ENCODE measurements at places on chromosomes 11 and 22. TPM values are rescaled to one million over a fixed set of nuclear protein-coding genes. Genes with fewer than 3 reads are reported as not detected.

Gene OR52H1
- polyA plus RNA-seq: not detected

Gene OR5A1
- not detected for polyA plus RNA-seq

Gene GDPD4
- 2.2 TPM for polyA plus RNA-seq

Gene OLFML1
- polyA plus RNA-seq: 2.5 TPM

Gene POU2F3
- 1.4 TPM for polyA plus RNA-seq

Gene OR51B5
- not detected for polyA plus RNA-seq

Gene C22orf31
- not detected for polyA plus RNA-seq

Gene MB
- polyA plus RNA-seq: 1.9 TPM

Gene NFAM1
- polyA plus RNA-seq: 1.9 TPM

GRCh38 chr11:65553301-65554001 is 4.7 kb downstream of the LTBP3 start:
- no peaks in the 10 kb centered on the region for H3K36me3 ChIP-seq
- no peaks in the 10 kb centered on the region for H3K4me1 ChIP-seq
- no peaks in the 10 kb centered on the region for H3K27me3 ChIP-seq
- H3K27ac ChIP-seq: peak overlapping the region; percentile 23
- H3K4me3 ChIP-seq: no peak overlapping the region

DNA sequence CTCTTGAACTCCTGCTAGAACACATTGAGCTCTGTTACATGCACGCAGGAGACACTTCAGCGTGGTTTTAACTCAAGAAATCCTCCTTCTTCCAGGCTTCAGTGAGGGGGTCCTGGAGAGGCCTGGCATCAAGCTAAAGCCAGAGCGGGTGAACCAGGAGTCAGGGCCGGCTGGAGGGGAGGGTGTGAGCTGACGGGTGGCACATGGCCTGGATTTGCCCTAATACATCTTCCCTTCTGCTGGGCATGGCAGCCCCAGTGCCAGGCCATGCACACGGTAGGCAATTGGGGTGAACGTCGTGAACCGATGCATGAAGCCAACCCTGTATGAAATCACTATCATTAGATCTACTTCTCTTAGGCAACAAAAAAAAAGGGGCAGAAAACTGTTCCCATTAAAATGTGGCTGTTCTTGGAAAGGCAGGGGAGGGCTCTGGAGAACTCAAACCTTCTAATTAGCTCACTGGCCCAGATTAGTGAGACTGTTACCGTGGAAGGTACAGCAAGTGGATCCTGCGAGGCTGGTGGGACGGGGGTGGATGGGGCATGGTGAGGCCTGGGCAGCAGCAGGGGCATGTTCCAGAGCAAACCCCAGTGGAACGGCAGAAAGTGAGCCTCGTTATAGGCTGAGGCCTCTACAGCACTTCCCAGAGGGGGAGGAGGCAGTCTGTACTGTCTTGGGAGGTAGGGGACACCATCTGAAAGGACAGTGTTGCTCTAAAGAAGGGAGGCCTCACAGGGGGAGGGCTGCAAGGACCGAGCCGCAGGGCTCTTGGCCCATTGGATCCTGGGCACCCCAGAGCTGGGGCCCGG is 10.6 kb downstream of the IFT27 start:
- H3K27me3 ChIP-seq: no peaks in the 10 kb centered on the region
- no peak for DNase-seq
- no peak overlapping the region for H3K27ac ChIP-seq
- no peaks in the 10 kb centered on the region for H3K4me1 ChIP-seq
- H3K36me3 ChIP-seq: no peaks in the 10 kb centered on the region
- H3K4me3 ChIP-seq: no peak overlapping the region

- no peak overlapping the region for H3K4me3 ChIP-seq
- DNase-seq: no peak
- no peaks in the 10 kb centered on the region for H3K27me3 ChIP-seq
- no peaks in the 10 kb centered on the region for H3K36me3 ChIP-seq
Observed at GRCh38 chr11:29989174-29989970, 27.5 kb downstream of the KCNA4 start.

DNA sequence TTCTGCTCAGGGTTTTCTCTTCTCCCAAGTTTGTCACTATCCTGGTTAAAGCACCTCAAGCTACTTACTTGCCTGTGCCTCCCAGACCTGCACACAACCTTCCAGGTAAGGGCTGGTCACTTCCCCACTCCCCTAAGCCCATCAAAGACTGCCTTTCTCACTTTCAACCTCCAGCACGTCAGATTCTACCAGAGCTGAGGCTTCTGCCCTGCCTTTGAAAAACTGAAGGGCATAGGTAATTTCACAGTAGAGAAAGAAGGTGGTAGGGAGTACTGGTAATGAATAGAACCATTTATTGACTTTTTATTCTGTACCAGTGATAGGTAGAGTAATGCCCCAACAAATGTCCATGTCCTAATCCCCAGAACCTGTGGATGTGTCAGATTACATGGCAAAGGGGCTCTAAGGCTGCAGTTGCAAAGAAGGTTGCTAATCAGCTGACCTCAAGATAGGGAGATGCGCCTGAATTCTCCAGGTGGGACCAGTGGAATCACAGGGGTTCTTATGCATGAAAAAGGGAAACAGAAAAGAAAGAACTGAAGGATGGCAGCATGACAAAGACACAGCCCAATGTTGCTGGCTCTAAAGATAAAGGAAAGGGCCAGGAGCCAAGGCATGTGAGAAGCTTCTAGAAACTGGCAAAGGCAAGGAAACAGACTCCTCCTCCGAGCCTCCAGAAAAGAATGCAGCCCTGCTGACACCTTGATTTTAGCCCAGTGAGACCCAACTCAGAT is 89.0 kb downstream of the SLC1A2 start:
- no peaks in the 10 kb centered on the region for H3K4me1 ChIP-seq
- H3K36me3 ChIP-seq: no peaks in the 10 kb centered on the region
- no peak for DNase-seq
- H3K27ac ChIP-seq: no peak overlapping the region
- no peak overlapping the region for H3K4me3 ChIP-seq

- no peak overlapping the region for H3K27ac ChIP-seq
- no peak for DNase-seq
Observed at GRCh38 chr11:83760932-83761331, 474.8 kb upstream of the CCDC90B start.

DNA sequence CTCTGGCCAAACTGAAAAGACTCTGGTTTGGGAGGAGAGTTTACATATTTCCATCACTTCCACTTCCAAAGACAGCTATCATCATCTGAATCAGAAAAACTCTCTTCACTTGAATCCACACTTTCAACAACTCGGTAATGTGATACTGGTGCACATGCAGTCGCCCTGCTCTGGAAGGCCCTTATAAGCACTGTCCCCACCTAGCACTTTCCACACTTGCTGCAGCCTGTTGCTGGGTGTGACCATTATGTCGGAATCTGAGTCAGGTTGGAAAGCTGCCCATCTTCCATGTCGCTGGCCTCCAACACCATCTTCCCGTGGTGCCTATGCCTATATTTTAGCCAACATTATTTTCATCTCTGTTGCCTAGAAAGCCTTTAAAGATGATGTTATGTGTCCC is 1.1 kb upstream of the OR10A5 start:
- H3K36me3 ChIP-seq: no peaks in the 10 kb centered on the region
- DNase-seq: no peak
- H3K27me3 ChIP-seq: no peaks in the 10 kb centered on the region
- H3K4me3 ChIP-seq: no peak overlapping the region
- no peaks in the 10 kb centered on the region for H3K4me1 ChIP-seq
- H3K27ac ChIP-seq: no peak overlapping the region

DNA sequence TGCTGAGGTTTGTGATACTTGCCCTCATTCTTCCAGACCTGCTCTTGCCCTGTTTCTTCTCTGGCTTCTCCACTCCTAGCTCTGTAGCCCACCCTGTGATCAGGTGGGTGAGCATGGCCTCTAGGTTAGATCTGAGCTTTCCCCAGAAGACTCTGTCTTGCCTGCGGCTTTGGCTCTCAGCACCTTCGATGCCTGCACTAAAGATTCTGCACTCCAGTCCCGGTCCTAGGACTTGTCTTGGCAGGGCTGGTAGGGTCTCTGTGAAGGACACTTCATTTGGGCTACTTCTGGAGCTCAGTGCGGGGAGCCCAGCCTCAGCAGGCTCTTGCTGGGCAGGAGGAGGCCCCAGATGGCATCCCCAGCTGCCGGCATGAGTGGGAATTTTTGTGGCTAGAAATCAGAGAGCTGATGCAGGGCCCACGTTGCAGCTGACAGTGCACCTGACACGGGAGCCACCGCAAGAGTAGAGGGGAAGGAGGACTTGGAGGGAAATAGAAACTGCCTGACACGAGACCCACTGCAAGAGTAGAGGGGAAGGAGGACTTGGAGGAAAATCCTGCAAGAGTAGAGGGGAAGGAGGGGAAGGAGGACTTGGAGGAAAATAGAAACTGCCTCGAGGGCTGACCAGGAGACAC is 226.9 kb upstream of the B3GAT1 start:
- H3K4me1 ChIP-seq: no peaks in the 10 kb centered on the region
- no peak overlapping the region for H3K27ac ChIP-seq

DNA sequence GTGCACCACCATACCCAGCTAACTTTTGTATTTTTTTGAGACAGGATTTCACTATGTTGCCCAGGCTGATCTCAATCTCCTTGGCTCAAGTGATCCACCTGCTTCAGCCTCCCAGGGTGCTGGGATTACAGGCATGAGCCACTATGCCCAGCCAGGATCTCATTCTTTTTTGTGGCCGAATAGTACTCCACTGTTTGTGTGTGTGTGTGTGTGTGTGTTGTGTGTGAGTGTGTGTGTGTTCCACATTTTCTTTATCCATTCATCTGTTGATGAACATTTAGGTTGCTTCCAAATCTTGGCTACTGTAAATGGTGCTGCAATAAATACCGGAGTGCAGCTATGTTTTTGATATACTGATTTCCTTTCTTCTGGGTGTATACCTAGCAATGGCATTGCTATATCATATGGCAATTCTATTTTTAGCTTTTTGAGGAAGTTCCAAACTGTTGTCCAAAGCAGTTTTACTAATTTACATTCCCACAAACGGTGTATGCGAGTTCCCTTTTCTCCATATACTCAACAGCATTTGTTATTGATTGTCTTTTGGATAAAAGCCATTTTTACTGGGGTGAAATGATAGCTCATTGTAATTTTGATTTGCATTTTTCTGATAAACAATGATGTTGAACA is 105.4 kb downstream of the TTC28 start:
- H3K36me3 ChIP-seq: no peaks in the 10 kb centered on the region
- H3K4me1 ChIP-seq: no peaks in the 10 kb centered on the region
- no peak for DNase-seq
- H3K4me3 ChIP-seq: no peak overlapping the region
- no peak overlapping the region for H3K27ac ChIP-seq
- H3K27me3 ChIP-seq: no peaks in the 10 kb centered on the region

GRCh38 chr11:29996016-29996415 is 20.8 kb downstream of the KCNA4 start:
- H3K4me3 ChIP-seq: no peak overlapping the region
- H3K4me1 ChIP-seq: no peaks in the 10 kb centered on the region
- H3K27me3 ChIP-seq: no peaks in the 10 kb centered on the region
- DNase-seq: no peak
- H3K27ac ChIP-seq: no peak overlapping the region

GRCh38 chr11:117410861-117411710 is 83.4 kb downstream of the CEP164 start:
- H3K27ac ChIP-seq: no peak overlapping the region
- H3K27me3 ChIP-seq: no peaks in the 10 kb centered on the region
- DNase-seq: peak; percentile 54
- no peak overlapping the region for H3K4me3 ChIP-seq
- peaks cover 54% of the 10 kb centered on the region for H3K36me3 ChIP-seq

DNA sequence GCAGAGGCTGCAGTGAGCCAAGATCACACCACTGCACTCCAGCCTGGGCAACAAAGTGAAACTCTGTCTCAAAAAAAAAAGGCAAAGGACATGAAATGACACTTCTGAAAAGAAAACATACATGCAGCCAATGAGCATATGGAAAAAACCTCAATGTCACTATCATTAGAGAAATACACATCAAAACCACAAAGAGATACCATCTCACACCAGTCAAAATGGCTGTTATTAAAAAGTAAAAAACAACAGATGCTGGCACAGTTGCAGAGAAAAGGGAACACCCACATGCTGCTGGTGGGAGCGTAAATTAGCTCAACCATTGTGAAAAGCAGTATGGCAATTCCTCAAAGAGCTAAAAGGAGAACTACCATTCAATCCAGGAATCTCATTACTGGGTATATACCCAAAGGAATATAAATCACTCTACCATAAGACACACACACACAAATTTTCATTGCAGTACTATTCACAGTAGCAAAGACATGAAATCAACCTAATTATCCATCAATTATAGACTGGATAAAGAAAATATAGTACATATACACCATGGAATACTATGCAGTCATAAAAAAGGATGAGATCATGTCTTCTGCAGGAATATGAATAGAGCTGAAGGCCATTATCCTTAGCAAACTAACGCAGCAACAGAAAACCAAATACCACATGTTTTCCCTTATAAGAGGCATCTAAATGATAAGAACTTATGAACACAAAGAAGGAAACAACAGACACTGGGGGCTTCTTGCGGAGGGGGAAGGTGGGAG is 15.7 kb upstream of the C11orf58 start:
- no peaks in the 10 kb centered on the region for H3K4me1 ChIP-seq
- H3K27me3 ChIP-seq: no peaks in the 10 kb centered on the region
- no peaks in the 10 kb centered on the region for H3K36me3 ChIP-seq

- no peak for DNase-seq
- H3K36me3 ChIP-seq: no peaks in the 10 kb centered on the region
- no peaks in the 10 kb centered on the region for H3K4me1 ChIP-seq
- no peaks in the 10 kb centered on the region for H3K27me3 ChIP-seq
- H3K4me3 ChIP-seq: no peak overlapping the region
Observed at GRCh38 chr11:2750682-2751522, 51.1 kb upstream of the KCNQ1OT1 start.

GRCh38 chr11:69359735-69360480 is 66.0 kb downstream of the MYEOV start:
- H3K4me3 ChIP-seq: no peak overlapping the region
- no peaks in the 10 kb centered on the region for H3K27me3 ChIP-seq
- no peaks in the 10 kb centered on the region for H3K36me3 ChIP-seq
- no peak for DNase-seq
- H3K4me1 ChIP-seq: no peaks in the 10 kb centered on the region

DNA sequence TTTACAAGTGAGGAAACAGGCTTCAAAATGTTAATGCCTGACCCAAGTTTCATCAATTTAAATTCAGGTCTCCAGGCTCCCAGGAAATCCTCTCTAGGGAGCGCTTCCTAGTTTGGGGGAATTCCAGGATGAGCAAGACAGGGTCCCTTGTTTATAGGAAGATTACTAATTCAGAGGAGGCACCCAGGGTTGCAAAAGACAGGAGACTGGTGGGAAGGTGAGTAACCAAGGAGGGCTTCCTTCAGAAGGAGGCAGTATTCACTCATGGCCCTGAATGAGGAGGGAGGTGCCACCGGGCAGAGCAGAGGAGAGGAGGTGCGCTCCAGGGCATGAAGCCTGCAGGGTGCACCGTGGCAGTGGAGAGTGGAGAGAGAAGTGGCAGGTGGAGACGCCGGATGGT is 1.6 kb downstream of the TMEM132A start:
- H3K27me3 ChIP-seq: no peaks in the 10 kb centered on the region
- H3K27ac ChIP-seq: no peak overlapping the region
- peaks cover 2% of the 10 kb centered on the region for H3K4me1 ChIP-seq
- peaks cover 60% of the 10 kb centered on the region for H3K36me3 ChIP-seq
- H3K4me3 ChIP-seq: no peak overlapping the region

GRCh38 chr11:112783945-112784322 is 177.3 kb upstream of the NCAM1 start:
- H3K4me1 ChIP-seq: no peaks in the 10 kb centered on the region
- H3K27me3 ChIP-seq: no peaks in the 10 kb centered on the region
- no peak for DNase-seq
- no peaks in the 10 kb centered on the region for H3K36me3 ChIP-seq
- no peak overlapping the region for H3K4me3 ChIP-seq

GRCh38 chr11:4071914-4072313 is 22.7 kb upstream of the RRM1 start:
- H3K27me3 ChIP-seq: no peaks in the 10 kb centered on the region
- H3K27ac ChIP-seq: peak overlapping the region; percentile 46
- H3K36me3 ChIP-seq: peaks cover 4% of the 10 kb centered on the region
- H3K4me1 ChIP-seq: no peaks in the 10 kb centered on the region
- no peak overlapping the region for H3K4me3 ChIP-seq
- DNase-seq: no peak

Data from small intestine (tissue), 16 donors.